ENCODE measurements at places on chromosomes 12 and 14. TPM values are rescaled to one million over a fixed set of nuclear protein-coding genes. Genes with fewer than 3 reads are reported as not detected.

DNA sequence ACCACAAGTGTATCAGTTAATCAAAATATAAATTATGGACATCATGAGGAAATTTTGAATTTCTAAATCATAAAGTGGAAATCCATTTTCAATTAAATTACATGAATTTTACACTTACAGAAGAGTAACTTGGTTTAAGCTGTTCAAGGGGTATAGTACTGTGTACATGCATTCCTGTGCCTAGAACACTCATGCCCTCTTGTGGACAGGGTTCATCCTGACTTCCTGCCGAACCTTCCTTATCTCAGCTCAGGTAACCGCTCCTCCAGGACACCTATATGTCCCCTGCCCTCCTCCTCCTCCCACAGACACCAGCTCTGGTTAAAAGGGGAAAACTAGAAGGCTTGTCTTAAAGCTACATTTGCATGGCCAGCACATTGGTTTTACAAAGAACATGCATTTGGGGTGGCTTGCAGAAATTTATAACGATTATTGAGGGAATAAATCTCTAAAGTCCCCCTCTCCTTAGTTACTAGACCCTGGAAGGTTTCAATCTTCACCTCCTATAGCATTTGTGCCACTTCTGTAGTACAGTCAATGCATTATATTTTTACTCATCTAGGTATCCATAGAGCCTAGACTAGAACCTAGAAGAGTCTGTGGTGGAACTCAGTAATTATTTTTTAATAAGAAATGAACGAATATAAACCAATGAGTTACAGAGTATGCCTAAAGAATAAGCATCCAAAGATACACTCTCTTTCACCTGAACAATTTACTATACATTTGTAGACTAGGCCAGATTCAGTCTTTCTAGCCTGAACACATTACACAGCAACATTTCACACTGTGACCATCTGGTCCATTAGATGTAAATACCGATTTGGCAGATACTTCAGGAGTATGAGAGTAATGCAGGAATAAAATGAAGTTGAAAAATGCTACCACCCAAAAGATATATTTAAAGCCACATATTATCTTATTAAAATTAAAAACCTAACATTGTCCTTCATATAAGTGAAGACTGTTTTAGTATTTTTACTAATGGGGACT is 345.6 kb downstream of the PAWR start:
- DNase-seq = peak; percentile 37

GRCh38 chr14:58918066-58918738 is 270.3 kb upstream of the DAAM1 start:
- DNase-seq = peak; percentile 67

GRCh38 chr12:45634273-45634917 is 95.1 kb upstream of the ARID2 start:
- DNase-seq = no peak

- no peak for DNase-seq
Observed at GRCh38 chr12:13169272-13169671, 27.3 kb upstream of the EMP1 start.

DNA sequence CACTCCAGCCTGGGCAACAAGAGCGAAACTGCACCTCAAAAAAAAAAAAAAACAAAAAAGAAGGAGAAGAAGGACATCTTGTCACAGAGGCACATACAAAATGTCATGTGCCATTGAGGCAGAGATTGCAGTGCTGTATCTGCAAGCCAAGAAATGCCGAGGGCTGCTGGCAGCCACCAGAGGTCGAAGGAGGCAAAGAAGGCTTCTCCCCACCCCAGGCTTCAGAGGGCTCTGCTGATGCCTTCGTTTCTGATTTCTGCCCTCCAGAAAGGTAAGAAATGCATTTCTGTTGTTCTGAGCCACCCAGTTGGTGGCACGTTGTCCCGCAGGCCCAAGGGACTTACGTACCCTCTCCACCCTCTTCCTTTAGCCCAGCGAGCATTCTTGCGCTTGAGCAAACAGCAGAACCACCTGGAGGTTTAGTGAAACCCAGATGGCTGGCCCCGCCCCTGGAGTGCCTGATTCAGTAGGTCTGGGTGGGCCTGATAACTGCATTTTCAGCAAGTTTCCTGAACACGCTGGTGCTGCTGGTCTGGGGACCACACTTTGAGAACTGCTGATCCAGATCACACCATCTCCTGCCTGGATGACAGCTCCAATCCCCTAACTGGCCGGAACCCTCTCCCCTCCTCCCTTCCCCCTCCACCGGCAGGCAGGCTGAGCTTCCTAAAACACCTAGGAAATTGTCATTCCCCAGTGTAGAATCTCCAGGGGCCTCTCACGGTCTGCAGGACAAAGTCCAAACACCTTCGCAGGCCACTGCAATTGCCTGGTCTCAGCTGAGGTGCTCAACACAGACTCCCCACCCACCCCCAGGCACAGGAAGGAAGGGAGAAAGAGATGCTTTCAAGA is 21.1 kb upstream of the SCARB1 start:
- DNase-seq = no peak

- peak; percentile 4 for DNase-seq
Observed at GRCh38 chr14:84783511-84783910, 746.4 kb upstream of the FLRT2 start.

DNA sequence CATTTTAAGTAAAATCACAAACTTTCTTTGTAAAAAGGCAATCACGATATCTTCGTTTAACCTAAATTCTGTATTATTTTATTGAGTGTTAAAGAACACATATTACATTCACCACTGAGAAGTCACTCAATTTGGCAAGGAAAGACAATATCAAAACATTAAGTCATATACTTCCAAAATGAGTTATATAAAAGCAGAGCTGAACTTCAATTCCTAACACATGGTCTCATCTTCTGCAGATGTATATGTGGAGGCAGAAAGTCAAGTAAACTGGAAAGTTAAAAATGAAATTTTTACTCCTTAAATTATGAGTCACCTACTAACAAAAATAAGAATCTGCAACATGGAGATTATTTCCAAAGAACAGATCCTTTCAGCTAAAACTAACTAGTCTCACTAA is 28.7 kb downstream of the BMAL2 start:
- no peak for DNase-seq

DNA sequence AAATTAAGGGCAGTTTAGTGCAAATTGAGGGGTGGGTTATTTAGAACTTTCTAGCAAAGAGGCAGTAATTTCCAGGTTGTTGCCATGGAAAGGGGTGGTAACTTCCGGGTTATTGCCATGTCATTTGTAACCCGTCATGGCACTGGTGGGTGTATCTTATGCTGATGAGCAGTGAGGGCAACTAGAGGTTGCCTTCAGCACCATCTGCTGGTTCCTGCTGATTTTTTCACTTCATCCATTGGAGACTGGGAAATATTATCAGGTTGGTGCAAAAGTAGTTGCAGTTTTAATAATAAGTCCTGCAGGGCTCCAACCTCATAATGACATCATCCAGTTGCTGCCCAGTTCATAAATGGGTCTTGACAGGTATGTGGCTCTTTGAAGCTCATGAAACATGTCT is 24.4 kb upstream of the SERPINA4 start:
- peak; percentile 40 for DNase-seq

DNA sequence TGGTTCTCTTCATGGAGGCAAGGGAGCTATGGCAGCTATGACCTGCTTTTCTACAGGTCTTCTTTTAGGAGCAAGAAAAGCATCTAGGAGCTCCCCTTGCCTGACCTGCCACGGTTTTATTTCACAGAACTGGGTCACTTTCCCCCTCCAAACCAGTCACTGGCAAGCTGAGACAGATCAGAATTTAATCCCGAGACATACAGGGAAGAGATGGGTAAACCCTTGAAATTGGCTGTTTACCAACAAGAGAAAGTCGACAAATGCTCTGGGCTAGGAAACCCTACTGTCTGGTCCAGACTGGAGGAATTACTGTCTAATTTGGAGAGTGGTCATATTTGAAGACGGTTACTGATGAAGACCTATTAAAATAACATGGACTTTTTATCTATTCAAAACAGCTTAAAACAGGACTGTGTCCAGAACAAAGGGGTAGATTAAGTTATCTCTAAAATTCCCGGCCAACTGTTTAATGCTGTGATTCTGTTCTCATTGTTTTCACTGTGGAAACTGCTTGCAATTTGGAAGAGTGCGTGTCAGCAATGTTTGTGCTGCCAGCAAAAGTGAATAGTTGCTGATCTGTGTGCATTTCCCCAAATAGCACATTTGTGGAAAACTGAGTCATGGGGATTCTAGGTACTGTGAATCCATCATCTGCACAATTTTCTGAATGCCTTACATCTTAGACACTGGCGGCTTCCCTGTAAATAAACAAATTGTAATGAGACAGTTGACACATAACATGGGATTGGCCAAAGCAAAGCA is 73.4 kb upstream of the EEA1 start:
- peak; percentile 21 for DNase-seq

DNA sequence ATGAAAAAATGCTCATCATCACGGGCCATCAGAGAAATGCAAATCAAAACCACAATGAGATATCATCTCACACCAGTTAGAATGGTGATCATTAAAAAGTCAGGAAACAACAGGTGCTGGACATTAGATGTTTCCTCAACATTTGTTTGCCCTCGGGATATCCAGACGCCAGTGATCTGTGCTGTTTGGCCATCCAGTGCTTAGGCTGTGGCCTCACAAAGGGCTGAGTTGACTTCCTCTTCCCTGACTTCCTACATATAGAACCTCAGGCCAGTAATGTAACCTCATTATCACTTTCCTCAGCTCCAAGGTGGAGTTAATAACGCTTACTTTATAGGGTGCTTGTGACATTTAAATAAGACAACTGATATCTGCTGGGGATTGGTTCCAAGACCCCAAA is 51.8 kb downstream of the SLC15A5 start:
- DNase-seq = no peak

- peak; percentile 5 for DNase-seq
Observed at GRCh38 chr12:9634969-9635754, 27.4 kb upstream of the KLRB1 start.

DNA sequence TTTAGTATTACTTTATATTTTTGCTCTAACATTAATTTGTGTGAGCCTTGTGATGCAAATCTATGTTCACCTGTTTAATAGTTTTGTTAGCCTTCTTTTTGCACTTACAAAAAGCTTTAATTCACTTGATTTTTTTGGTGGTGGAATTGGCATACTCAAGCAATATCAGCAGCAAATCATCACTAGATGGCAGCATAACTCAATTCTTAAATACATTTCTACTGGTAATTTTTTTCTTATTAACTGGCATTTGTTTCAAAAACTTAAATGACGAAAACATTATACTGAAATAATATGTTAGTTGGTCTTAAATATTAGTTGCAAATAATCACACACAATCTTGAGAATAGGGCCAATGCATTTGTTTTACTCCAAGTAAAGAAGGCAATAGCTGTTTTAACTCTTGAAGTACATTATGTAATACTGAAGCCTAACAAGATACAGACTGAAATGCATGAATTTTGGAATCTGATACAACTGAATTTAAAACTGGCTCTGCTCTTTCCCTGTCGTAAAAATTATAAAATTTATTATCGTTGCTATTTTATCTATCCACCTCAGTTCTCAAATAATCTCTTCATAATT is 151.5 kb downstream of the ATXN7L3B start:
- DNase-seq = peak; percentile 14

DNA sequence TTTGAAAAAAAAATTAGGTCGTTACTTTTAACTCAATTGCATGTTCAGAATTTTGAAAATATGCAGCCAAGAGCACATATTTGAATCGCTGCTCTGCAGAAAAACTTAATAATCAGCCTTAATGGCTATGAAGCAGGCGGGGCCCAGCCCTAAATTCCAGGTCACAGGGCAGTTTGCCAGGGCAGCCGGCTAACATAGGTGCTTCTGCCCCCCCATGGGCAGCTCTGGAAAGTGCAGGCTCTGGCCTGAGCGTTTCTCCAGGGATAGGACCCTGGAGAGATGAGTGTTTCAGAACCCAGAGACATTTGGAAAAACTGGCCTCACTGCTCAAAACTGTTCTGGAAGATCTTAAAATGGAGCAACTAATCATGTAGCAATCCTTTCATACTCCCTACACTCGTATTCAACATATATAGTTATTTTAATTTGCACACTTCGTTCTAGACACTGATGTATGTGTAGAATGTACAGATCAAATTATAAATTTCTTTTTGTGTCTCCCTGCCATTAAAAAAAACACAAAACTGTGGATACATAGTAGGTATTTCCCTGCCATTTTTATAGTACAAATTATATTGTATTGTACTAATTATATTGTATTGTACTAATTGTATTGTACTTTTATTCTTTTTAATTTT is 26.0 kb upstream of the PTGR2 start:
- DNase-seq = peak; percentile 64

GRCh38 chr12:5204831-5205230 is 161.2 kb downstream of the KCNA5 start:
- no peak for DNase-seq

- DNase-seq = no peak
Observed at GRCh38 chr12:131456301-131457027, 254.4 kb upstream of the SFSWAP start.

GRCh38 chr12:40175045-40175444 is 49.8 kb upstream of the LRRK2 start:
- DNase-seq = peak; percentile 12

- DNase-seq = no peak
Observed at GRCh38 chr12:29565727-29566126, 68.2 kb upstream of the OVCH1 start.

- DNase-seq = no peak
Observed at GRCh38 chr14:37597914-37598746, 2.7 kb downstream of the TTC6 start.

DNA sequence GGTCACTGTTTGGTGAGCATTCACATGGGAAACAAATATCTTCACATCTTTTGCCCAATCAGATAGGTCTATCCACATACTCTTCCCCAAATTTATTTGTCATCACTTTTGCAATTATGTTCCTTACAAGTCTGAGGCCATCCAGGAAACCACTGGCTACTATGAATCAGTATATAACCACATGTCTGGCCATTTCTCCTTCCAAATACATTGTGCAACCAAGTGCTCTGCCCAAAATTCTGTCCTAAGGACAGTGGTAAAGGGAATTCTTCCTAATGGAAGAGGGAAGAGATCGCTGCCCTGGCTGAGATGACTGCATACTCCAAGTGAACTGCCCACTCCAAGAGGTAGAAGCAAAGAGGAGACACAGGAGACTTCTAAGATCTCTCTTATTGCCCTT is 148.9 kb upstream of the MAX start:
- peak; percentile 95 for DNase-seq

DNA sequence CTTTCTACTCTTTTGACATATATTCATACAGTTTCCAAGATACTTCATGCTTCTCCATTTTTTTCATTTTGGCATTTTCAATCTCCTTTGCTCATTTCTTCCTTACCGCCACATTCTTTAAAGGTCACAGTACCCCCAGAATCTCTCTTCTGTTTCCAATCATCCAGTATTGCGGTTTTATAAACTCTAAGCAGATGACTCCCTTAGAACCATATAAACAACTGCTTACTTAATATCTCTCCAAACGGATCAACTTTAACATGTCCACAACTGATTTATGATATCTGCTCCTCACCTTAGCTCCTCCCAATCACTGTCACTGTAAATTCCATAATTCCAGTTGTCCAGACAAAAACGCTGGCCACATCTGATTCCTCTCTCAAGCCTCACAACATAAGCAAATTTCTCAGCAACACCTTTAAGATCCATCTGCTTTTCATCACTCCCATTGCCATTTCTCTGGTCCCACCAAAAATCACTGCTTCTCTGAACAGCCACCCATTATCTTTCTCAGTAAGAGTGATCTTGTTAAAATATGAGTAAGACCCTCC is 49.6 kb downstream of the HNRNPC start:
- no peak for DNase-seq

Gene MAP4K5
- total RNA-seq = 75.8 TPM

Gene TAS2R42
- not detected for total RNA-seq

Gene APOF
- total RNA-seq = not detected

Gene TOGARAM1
- total RNA-seq = 18.7 TPM

Gene EMP1
- 204 TPM for total RNA-seq

Gene PAN2
- total RNA-seq = 21.0 TPM

Gene FGFR1OP2
- 33.3 TPM for total RNA-seq

Data from mammary epithelial cell (primary cell).